ENCODE measurements at places on chromosomes 16 and 17. TPM values are rescaled to one million over a fixed set of nuclear protein-coding genes. Genes with fewer than 3 reads are reported as not detected.
A peak's percentile ranks its signal among the peaks of the same experiment; 100 is the strongest.

DNA sequence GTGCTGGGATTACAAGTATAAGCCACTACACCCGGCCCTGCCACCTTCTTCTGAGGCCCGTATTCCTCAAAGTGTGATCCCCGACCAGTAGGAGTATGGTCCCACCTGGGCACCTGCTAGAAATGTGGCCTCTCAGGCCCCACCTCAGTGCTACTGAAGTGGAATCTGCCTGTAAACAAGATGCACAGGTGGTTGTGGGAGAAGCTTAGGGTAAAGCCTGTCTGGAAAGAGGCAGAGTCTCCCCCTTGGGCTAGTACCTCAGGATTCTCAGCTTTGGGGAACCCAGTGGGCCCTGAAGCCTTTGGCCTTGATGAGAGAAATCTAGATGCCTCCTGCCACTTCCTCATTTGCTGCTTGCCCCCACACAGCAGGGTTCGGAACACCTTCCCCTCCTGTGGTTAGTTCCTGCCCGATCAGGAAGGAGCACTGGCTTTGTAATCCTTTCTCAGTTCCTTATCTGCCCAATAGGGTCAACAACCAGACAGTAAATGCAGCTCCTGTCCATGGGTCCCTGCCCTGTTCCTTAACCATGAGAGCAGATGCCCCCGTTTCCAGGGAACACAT is 25.2 kb downstream of the TK2 start:
- peak overlapping the region; percentile 39 for H3K4me3 ChIP-seq
- peaks cover 89% of the 10 kb centered on the region for H3K4me1 ChIP-seq
- H3K36me3 ChIP-seq, result peaks cover 16% of the 10 kb centered on the region
- peak overlapping the region; percentile 91 for H3K27ac ChIP-seq

DNA sequence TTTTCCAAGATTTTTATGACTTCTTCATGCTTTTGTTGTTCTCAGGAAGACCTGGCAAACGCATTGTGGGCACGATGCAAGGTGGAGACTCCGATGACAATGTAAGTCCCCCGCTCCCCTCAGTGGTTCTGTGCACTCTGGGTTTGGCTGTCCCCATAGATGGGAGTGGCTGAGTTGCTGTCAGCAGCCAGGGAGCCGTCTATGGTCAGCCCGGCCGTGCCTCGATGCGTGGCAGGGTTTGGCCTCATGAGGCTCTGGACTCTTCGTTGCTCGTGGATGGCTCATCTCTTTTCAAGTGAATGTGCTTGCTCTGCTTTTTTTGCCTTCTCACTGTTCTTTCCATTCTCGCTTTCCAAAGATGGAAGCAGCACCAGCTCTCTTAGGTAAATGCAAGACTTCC is 31.9 kb downstream of the CLUAP1 start:
- H3K4me3 ChIP-seq, result no peak overlapping the region
- peaks cover 7% of the 10 kb centered on the region for H3K4me1 ChIP-seq
- no peak overlapping the region for H3K27ac ChIP-seq
- H3K36me3 ChIP-seq, result peaks cover 43% of the 10 kb centered on the region

DNA sequence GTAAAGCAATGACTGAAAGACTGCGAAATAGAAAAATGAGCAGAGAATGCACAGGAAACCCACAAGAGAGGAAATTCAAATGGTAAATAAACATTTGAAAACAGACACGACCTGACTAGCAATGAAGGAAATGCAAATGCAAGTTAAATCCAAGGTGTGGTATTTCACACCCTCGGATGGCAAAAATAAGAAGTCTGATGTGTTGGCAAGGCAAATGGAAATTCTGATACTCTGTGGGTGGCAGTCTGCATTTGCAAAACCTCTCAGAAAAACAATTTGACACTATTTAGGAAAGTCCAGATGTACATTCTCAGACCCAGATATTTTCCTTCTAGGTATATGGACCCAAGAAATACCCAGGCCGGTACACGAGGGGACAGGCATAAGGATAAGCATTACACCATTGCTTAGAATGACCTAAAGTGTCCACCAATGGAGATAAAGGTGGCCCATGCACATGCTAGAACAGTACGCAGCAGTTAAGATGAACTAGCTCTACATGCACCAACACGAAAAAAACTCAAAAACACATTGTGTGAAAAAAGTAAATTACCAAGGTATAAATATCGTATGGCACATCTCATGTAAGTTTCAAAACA is 116.7 kb downstream of the GAS7 start:
- no peak overlapping the region for H3K4me3 ChIP-seq
- DNase-seq, result no peak
- no peak overlapping the region for H3K27ac ChIP-seq
- H3K36me3 ChIP-seq, result no peaks in the 10 kb centered on the region
- H3K27me3 ChIP-seq, result no peaks in the 10 kb centered on the region

DNA sequence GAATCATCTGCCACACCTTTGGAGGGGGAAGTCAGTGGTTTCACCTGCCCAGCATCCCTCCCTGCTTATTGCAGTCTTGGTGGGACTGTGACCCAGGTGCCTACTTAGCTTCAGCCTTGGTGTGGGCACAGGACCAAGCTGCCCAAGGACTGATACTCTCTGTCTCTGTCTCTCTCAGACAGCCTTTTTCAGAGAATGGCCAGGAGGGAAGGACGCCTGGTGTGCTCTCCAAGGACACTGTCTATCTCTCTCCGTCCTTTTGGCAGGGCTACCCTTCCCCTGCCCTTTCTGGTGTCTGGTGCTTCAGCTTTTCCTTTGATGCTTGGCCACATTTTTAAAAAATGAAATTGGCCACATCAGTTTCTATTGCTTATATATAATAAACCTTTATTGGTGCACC is 19.6 kb downstream of the PIK3R6 start:
- H3K4me1 ChIP-seq, result no peaks in the 10 kb centered on the region
- DNase-seq, result no peak
- H3K36me3 ChIP-seq, result peaks cover 21% of the 10 kb centered on the region

- H3K27ac ChIP-seq, result peak overlapping the region; percentile 10
- H3K27me3 ChIP-seq, result peaks cover 6% of the 10 kb centered on the region
- peaks cover 6% of the 10 kb centered on the region for H3K4me1 ChIP-seq
- DNase-seq, result no peak
- peak overlapping the region; percentile 80 for H3K4me3 ChIP-seq
Observed at GRCh38 chr16:53129281-53130158, 74.7 kb downstream of the CHD9 start.

DNA sequence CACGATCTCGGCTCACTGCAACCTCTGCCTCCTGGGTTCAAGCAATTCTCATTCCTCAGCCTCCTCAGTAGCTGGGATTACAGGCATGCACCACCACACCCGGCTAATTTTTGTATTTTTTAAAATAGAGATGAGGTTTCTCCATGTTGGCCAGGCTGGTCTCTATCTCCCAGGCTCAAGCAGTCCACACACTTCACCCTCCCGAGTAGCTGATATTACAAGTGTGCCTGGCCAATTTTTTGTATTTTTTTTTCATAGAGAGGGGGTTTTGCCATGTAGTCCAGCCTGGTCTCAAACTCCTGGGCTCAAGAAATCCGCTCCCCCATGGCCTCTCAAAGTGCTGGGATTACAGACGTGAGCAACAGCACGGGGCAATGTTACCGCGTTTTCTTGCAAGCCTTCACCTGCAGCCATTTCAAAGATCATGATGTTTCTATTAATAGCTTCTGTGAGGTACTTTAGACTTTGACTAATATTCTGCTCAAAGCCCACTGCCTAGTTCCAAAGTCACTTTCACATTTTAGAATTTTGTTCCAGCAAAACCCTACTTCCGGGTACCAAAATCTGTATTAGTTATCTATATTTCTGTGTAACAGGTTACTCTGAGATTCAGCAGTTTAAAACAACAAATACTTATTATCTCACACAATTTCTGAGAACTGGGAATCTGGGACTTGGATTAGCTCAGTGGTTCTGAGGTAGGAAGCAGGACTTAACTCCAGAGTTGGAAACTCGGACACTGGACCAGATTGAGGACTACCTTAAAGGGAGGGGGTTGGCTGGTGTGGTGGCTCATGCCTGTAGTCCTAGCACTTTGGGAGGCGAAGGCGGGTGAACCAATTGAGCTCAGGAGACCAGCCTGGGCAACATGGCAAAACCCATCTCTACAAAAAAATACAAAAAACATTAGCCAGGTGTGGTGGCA is 12.0 kb upstream of the MED13 start:
- no peaks in the 10 kb centered on the region for H3K4me1 ChIP-seq
- DNase-seq, result no peak
- no peak overlapping the region for H3K27ac ChIP-seq
- H3K27me3 ChIP-seq, result peaks cover 19% of the 10 kb centered on the region
- H3K36me3 ChIP-seq, result no peaks in the 10 kb centered on the region
- H3K4me3 ChIP-seq, result no peak overlapping the region

- DNase-seq, result peak; percentile 2
- H3K4me1 ChIP-seq, result peaks cover 49% of the 10 kb centered on the region
- H3K4me3 ChIP-seq, result no peak overlapping the region
- peaks cover 5% of the 10 kb centered on the region for H3K36me3 ChIP-seq
Observed at GRCh38 chr16:53094013-53094630, 39.3 kb downstream of the CHD9 start.

- H3K4me1 ChIP-seq, result peaks cover 15% of the 10 kb centered on the region
- no peak overlapping the region for H3K4me3 ChIP-seq
- DNase-seq, result peak; percentile 55
Observed at GRCh38 chr17:63984651-63985386, 12.1 kb upstream of the SCN4A start.

DNA sequence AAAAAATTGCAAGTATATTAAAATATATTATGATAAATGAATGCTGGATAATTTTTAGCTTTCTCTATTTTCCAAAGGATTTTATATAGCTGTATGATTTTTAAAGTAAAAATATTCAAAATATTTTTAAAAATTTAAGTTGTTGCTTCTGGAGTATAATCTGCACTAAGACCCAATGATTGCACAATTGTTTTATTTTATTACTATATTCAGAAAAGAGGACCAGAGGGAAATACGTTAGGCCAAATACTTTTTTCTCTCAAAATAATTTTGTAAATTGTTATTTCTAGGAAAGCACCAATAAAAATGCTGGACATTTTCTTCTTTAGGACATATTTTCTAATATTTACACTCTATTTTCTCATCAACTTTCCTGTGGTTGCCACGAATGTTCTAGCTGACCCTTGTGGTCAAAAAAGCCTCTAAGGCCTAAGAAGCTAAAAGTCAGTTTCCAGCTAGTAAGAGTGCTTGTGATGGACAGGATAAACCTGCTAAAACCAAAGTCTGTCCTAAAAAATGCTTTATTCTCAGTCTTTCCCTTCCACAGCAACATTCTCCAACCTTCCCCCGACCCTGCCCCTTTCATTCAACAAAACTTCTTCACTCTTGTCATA is 31.2 kb downstream of the MMD start:
- no peak overlapping the region for H3K27ac ChIP-seq
- H3K36me3 ChIP-seq, result peaks cover 18% of the 10 kb centered on the region
- H3K27me3 ChIP-seq, result no peaks in the 10 kb centered on the region
- H3K4me1 ChIP-seq, result no peaks in the 10 kb centered on the region
- no peak overlapping the region for H3K4me3 ChIP-seq

DNA sequence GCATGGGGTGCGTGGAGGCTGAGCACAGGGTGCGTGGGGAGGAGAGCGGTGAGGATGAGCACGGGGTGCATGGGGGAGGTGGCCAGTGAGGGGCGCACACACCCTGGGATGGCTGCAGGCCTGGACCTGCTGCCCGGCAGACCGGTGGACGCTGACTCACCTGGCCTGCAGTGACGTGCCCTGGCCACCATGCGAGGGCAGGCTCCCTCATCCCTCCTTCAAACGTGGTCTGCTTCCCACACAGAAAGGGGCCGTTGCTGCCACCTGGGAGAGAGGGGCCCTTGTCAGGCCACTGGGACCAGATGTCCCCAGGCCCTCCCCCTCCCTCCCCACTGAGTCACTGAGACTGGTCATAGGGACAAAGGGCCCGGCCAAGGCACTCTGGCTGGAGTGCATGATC is 20.1 kb upstream of the APRT start:
- no peaks in the 10 kb centered on the region for H3K36me3 ChIP-seq
- H3K27ac ChIP-seq, result no peak overlapping the region
- H3K4me3 ChIP-seq, result no peak overlapping the region
- H3K4me1 ChIP-seq, result no peaks in the 10 kb centered on the region

- peaks cover 6% of the 10 kb centered on the region for H3K4me1 ChIP-seq
- no peak overlapping the region for H3K27ac ChIP-seq
- no peak overlapping the region for H3K4me3 ChIP-seq
- no peak for DNase-seq
- H3K27me3 ChIP-seq, result peaks cover 13% of the 10 kb centered on the region
Observed at GRCh38 chr16:84380405-84380804, 12.1 kb downstream of the ATP2C2 start.

- H3K27me3 ChIP-seq, result peaks cover 9% of the 10 kb centered on the region
- no peak for DNase-seq
- H3K4me1 ChIP-seq, result peaks cover 8% of the 10 kb centered on the region
Observed at GRCh38 chr16:31395647-31396046, 2.5 kb downstream of the ITGAD start.

- no peaks in the 10 kb centered on the region for H3K27me3 ChIP-seq
- no peak for DNase-seq
- no peaks in the 10 kb centered on the region for H3K4me1 ChIP-seq
- no peaks in the 10 kb centered on the region for H3K36me3 ChIP-seq
- no peak overlapping the region for H3K27ac ChIP-seq
- no peak overlapping the region for H3K4me3 ChIP-seq
Observed at GRCh38 chr17:323721-324571, 28.7 kb downstream of the RPH3AL start.

DNA sequence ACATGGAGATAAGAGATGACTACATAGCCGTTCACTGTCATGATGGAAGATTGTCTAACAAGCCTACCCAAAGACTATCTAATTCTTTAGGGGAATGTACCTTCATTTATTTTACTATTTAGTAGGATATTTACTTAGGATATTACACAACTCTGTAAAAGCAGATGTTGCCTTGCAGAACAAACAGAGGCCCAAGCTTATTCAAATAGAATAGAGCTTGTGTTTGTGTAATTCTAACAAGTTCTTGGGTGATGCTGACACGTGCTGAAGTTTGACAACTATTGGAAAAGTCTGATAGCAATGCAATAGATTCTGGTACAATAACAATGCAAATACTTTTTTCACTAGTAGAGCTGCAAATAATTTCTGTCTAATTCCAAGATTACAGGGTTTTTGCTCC is 447.6 kb downstream of the TOX3 start:
- DNase-seq, result no peak
- H3K36me3 ChIP-seq, result no peaks in the 10 kb centered on the region
- H3K4me1 ChIP-seq, result no peaks in the 10 kb centered on the region

GRCh38 chr17:64599187-64599676 is 62.9 kb downstream of the SMURF2 start:
- DNase-seq, result peak; percentile 56
- H3K36me3 ChIP-seq, result peaks cover 7% of the 10 kb centered on the region
- no peaks in the 10 kb centered on the region for H3K27me3 ChIP-seq
- peaks cover 29% of the 10 kb centered on the region for H3K4me1 ChIP-seq
- peak overlapping the region; percentile 55 for H3K4me3 ChIP-seq

The MYL11 gene
- 2.7 TPM for total RNA-seq

The ATPAF2 gene
- 37.8 TPM for total RNA-seq

The TMIGD1 gene
- total RNA-seq, result not detected

The ACSM2A gene
- not detected for total RNA-seq

Data from activated T-helper 1 cell treated with anti-CD3 and anti-CD28 coated beads, Interleukin-12 subunit alpha, Interleukin-12 subunit beta, Interleukin-2, Interleukin-4 antibody, amounts not matched to agents 30 ng/mL and 10 ng/mL and 1 ng/mL, durations not matched to agents 14 hours and 24 hours and 36 hours (primary cell).